Skin of body (tissue), 3 donors: ENCODE measurements at places on chromosomes 3 and 15. TPM values are rescaled to one million over a fixed set of nuclear protein-coding genes. Genes with fewer than 3 reads are reported as not detected.

The PCLAF gene
- 21.2 TPM for total RNA-seq

The BSN gene
- total RNA-seq: 0.39 TPM

The LNP1 gene
- total RNA-seq: 3.4 TPM

GRCh38 chr3:71786551-71786950, 1.6 kb upstream of the PROK2 start:
- DNase-seq: peak; percentile 78

GRCh38 chr15:58182460-58183163, 44.4 kb downstream of the AQP9 start:
- peak; percentile 44 for DNase-seq

GRCh38 chr3:127461286-127461910, 129.1 kb downstream of the TPRA1 start:
- DNase-seq: no peak

- no peak for DNase-seq
These were observed 13.9 kb upstream of the RTP1 start for GRCh38 chr3:187183210-187183862.

DNA sequence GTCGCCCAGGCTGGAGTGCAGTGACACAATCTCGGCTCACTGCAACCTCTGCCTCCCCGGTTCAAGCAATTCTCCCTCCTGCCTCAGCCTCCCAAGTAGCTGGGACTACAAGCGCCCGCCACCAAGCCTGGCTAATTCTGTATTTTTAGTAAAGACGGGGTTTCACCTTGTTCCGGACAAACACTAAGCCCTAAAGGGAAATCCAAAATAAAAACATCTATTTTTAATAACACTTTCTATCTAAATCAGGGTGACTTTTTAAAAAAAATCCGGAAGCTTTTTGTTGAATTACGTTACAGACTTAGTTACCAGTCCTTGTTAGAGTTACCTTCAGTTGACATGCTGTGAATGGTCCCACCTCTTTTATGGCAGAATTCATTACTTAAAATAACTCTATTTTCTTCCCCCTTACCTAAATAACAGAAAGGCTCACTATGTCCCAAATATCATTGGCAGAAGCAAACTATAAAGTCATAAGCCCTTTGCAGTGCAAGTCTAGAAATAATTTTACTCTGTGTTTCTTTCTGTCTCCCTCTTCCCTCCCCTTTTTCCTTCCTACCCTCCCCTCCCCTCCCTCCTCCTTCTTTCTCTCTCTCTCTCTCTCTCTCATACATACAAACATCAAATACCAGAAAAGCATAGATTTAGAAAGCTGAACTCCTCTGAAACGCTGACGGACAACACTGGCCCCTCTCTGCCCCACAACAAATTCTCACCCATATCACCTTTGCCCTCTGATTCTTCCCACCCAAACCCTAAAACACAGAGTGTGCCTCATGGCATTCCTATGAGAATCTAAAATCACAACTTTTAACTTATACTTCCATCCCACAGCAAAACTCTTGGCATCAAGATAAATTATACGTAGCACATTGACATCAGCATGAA, 18.3 kb downstream of the THBS1 start:
- no peak for DNase-seq

- DNase-seq: no peak
These were observed 24.7 kb upstream of the TM4SF4 start for GRCh38 chr3:149449799-149450198.

DNA sequence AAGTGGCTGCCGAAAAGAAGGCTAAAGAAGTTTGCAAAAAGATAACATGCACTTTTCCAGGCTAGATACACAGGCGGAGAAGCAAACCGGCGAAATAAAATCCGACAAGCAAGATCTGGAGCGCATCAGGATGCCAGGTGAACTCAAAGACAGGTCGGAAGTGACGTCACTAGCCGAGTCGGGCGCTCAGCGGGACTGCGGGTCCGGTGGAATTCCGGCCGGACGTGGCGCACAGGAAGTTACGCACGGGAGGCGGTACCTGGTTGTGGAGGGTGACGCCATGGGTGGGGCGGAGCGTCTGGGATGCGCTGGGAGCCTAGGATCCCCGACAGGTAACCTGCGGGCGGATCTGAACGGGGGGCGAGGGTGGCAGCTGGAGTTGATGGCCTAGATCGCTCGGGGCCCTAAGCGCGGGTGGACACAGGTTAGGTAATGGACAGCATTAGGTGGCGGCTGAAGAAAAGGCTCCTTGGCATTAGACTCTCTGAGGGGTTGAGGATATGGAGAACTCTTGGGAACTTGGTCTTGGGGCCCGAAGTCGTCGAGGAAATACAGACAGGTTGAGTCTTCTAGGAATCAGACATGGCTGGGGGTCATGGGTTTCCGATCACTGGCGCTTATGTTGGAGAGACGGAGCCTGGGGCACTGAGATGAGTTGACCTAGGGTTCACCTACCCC, 29.0 kb upstream of the EHHADH start:
- DNase-seq: peak; percentile 93
